ENCODE measurements at places on chromosomes 5 and 9.

DNA sequence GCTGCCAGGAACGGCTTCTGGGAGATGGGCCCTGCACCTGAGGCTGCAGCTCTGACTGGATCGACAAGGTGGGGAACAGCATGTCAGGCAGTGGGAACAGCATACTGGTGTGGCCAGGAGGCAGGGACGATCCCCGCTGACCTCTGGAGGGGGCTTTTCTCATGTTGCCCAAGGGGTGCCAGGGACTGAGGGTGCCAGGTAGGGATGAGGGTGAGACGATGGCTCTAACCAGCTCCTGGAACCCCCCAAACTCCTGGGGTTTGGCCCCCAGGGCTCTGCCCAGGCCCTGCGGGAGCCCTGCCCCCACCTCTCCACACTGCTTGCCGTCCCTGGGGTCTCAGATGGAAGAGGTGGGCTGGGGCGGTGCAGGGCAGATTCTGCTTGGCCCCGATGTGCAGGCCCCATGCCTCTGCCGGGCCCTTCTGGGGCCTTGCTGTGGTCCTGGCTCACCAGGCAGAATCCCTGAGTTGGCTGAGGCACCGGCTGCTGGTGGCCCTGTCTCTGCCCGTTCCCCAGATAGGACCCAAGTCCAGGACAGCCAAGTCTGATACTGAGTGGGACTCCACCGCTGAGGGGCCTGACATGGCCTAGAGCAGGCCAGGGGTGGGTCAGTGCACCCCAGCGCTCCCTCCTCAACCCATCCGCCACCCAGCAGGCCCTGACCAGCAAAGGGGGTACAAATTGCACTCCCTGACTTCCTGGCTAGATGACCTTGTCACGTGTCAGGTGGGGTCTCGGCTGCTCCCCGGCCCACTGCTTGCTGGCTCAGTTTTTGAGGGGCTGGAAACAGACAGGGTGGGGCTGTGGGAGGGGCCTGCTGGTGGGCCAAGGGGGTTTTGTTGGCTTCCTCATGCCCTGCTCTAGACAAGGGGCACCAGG lies 28.4 kb upstream of the RNF130 start:
- no peak for DNase-seq

DNA sequence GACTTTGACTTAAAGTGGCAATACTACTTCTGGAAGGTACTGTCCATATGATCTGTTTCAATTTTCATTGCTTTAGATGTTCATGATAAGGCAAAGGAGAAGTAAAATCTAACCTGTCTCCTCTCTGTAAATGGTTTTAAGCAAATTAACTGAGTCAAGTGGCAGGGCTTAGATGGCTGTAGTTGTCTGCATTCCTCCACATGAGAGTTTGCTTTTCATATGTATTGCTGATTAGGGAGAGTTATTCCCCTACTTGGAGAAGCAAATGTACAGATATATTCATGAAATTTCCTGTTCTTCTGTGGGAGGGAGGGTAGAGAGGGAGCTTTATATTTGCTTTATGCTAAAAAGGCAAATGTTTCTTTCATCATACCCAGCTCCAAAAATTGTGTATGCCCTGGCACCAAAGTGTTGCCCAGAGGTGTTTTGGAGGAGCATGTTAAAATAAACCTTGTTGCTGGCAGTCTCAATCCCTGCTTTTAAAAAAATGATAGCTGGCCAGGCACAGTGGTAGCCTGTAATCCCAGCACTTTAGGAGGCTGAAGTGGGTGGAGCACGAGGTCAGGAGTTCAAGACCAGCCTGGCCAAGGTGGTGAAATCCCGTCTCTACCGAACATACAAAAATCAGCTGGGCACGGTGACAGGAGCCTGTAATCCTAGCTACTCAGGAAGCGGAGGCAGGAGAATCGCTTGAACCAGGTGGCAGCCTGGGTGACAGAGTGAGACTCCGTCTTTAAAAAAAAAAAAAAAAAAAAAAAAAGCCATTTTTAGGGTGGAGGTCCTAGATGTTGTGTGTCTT lies 3.5 kb upstream of the LRRTM2 start:
- DNase-seq, result no peak

DNA sequence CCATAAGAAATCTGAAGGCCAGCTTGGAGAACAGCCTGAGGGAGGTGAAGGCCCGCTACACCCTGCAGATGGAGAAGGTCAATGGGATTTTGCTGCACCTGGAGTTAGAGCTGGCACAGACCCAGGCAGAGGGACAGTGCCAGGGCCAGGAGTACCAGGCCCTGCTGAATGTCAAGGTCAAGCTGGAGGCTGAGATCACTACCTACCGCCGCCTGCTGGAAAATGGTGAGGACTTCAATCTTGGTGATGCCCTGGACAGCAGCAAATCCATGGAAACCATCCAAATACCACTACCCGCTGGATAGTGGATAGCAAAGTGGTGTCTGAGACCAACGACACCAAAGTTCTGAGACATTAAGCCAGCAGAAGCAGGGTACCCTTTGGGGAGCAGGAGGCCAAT lies 100.5 kb upstream of the MAN2A1 start:
- DNase-seq, result no peak

DNA sequence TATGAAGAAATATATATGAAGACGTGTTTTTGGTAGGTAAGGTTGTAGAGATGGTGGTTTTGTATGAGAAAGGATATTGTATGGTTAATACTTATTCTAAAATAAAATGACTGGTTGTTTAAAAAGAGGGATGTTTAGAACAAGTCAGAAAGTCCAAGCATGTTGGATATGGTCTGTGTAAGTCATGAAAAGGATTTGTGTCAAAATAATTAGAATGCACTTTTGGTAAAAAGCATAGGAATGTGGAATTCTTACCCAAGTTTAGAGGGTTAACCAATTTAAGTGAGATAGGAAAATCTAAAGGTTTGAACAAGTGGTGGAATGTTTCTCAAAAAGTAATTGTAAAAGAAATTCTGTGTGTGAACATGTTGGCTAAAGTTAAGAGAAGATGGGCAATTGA lies 1556.5 kb upstream of the C9orf72 start:
- DNase-seq, result no peak

DNA sequence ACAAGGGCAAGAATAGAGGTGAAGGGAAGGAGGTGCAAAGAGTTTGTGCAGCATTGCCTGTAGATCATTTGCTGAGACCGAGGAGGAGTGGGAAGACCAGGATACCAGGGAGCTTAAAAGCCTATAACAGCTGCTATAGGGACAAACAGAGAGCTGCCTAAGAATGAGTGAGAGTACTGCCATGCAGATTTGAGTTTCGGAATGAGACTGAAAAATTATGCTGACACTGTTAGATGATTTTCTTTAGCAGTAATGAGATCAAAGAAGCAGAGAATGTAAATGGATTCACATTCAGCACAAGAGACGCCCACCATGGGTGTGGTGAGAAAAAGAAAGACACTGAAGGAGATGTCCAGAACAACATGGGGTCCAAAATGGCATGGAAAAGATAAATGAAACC lies 69.7 kb downstream of the EPB41L4A start:
- no peak for DNase-seq
